GM23248 (cell line): ENCODE measurements at places on chromosomes 2 and 18.
A peak's percentile ranks its signal among the peaks of the same experiment; 100 is the strongest.

- DNase-seq = no peak
Observed at GRCh38 chr2:168058675-168059074, 188.7 kb downstream of the STK39 start.

GRCh38 chr2:194602750-194603149, 1054.3 kb upstream of the SLC39A10 start:
- no peak for DNase-seq

- peak; percentile 40 for DNase-seq
Observed at GRCh38 chr2:26702025-26702424, 9.5 kb downstream of the KCNK3 start.

GRCh38 chr18:28514699-28515098, 337.8 kb upstream of the CDH2 start:
- peak; percentile 38 for DNase-seq

GRCh38 chr2:38740851-38741731, 10.1 kb downstream of the SRSF7 start:
- DNase-seq = peak; percentile 69

- DNase-seq = no peak
Observed at GRCh38 chr2:39139511-39140237, 18.8 kb upstream of the SOS1 start.
